ENCODE measurements at places on chromosomes 1 and 21.

- no peak for DNase-seq
Observed at GRCh38 chr21:34642211-34643075, 26.4 kb upstream of the CLIC6 start.

GRCh38 chr1:42923367-42924081 lies 35.1 kb downstream of the SLC2A1 start:
- DNase-seq: no peak

DNA sequence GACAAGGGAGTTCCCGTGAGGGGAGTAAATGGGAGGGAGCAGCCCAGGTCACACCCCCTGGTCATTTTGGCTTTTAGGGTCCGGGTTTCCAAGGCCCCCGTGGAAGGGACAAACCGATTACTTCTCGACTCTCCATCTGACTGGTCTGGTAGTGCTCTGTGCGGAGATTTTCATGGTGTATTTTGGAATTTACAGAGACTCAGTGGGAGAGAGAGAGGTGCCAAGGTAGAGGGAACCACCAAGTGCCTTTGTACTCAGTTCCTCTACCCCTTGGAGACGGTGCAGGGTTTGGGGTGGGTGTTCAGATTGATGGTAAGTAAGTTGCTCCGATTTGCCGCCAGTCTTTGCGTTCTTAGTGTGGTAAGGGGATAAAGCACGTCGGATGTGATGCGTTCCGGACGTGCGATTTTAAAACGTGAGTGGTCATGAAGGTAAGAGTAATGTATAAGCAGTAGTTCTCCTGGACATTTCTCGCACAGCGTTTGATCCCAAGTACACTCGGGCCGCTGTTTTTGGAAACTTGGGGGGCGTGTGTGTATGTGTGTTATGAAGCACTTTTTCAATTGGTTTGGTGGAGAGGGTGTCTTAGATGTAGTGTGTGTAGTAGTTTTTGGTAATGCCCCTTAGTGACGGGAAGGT lies 682 bp downstream of the SUCO start:
- DNase-seq: peak; percentile 58

GRCh38 chr1:27940297-27940696 lies 5.5 kb downstream of the SMPDL3B start:
- DNase-seq: no peak

- DNase-seq: no peak
Observed at GRCh38 chr1:77950873-77951272, 28.0 kb downstream of the FUBP1 start.

DNA sequence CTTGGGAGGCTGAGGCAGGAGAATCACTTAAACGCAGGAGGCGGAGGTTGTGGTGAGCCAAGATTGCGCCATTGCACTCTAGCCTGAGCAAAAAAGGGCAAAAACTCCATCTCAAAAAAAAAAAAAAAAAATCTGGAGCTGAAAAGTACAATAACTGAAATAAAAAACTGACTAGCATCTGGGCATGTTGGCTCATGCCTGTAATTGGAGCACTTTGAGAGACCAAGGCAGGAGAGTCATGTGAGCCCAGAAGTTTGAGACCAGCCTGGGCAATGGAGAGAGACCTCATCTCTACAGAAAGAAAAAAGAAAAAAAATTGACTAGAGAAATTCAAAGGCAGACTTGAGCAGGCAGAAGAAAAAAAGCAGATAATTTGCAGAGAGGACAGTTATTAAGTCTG lies 18.1 kb downstream of the CLDN19 start:
- DNase-seq: no peak

DNA sequence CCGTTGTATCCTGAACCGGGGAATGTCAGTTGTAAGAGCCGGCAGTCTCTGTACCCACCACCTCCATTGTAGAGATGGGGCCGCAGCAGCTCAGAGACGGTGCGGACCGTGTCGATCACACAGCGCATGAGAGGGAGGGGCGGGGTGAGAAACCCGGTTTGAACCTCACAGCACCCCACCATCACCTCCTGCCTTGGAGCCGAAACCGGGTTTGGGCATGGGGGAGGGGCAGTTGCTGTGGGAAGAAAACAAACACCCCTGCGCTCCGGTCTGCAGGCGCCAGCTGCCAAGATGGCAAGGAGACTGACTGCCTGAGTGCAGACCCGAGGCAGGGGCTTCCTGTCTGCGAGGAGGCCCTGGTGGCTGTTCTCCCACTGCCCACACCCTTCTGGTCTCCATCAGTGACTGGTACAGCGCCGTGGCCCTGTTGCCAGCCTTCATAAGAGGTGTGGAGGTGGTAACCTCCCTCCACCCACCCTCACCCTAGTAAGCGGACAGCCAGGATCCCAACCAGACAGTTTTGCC lies 69.2 kb upstream of the SSBP3 start:
- peak; percentile 52 for DNase-seq

DNA sequence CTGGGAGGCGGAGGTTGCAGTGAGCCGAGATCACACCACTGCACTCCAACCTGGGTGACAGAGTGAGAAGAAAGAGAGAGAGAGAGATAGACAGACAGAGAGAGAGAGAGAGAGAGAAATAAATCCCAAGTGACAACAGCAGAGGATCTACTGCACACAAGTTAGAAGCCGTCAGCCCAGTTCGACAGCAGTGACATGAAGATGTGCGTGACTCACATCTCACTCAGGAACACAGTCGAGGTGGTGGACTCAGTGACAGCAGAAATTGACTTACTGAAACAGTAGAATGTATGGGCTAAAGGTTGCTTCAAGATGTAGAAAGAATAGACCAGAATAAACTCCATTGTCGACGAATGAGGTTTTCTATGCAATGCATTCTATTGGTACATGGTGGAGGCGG lies 77.0 kb upstream of the KRTAP19-8 start:
- DNase-seq: no peak

DNA sequence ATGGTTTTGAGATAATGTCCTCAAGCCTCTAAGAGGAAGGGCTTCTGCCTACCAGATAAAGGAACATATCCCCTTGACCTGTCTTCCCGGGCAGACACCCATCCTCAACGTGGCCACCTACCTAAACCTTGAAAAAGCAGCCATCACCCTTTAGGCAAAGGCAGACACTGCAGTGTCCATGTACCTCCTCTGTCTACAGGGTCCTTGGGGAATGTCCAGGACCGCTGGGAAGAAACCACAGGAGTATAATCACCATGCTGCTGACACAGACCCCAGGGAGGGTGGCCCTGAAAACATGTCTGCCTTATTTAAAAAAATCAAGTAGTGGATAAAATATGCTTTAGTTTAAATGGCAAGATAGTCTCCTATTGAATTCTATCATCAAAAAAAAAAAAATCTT lies 16.6 kb downstream of the BCAR3 start:
- no peak for DNase-seq

DNA sequence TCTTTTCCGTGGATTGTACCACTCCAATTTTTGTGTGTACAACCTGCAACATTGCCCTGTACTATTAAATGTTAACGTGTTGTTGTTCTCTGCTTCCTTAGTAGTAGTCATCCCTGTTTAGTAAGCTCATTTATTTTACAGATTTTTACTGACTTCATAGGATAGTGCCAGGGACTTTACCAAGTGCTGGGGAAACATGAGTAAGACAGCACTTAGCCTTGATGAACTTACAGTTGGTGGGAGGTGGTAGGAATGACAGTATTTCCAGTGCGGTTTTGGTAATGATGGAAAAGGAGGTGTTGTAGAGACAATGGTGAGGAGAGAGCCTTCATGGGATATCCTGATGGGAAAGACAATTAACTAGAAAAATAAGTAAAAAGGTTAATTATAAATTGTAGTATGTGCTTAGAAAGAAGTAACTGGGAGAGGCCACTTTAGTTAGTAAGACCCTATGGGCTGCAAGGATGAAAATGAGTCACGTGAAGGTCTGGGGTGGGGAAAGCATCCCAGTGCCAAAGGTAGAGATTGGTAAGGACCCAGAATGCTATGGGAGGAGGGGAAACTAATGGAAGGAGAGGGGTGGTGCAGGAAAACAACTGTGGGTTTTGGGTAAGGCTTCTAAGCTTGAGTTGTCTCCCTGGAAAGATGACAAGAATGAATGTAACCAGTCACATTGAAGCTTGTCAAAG lies 1.7 kb downstream of the RLF start:
- no peak for DNase-seq

DNA sequence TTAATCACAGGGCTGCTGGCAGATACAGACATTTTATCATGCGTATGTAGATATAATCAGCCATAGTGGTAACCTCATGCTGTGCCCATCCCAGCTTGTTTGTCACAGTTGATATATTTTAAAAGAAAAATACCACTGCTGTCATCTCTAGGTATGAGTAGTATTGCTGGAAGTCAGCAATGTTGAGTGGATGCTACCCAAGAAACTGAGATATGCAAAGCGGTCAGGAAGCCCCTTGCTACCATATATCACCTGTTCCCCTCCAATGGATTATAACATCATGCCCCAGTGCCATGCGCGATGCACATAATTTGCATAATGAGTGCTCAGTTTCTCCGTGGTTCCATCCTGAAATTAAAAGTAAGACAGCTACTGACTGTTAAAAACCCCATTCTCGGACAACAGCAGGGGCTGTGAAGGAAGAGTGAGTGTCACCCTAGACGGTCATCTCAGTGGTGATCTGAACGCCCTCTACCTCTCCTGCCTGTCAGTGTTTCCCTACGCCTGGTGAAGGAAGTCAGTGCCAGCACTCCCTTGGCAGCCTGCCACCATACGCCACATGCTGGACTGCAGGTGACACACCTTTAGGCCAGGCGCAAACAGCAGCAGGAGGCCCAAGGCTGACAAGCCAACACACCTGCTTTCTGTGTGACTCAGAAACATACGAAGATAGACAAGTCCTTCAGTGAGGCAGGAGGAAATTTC lies 2.7 kb downstream of the IL10RB start:
- no peak for DNase-seq

- DNase-seq: no peak
Observed at GRCh38 chr1:72018562-72018961, 263.8 kb downstream of the NEGR1 start.

- DNase-seq: no peak
Observed at GRCh38 chr1:84959294-84959693, 37.6 kb downstream of the MCOLN2 start.

DNA sequence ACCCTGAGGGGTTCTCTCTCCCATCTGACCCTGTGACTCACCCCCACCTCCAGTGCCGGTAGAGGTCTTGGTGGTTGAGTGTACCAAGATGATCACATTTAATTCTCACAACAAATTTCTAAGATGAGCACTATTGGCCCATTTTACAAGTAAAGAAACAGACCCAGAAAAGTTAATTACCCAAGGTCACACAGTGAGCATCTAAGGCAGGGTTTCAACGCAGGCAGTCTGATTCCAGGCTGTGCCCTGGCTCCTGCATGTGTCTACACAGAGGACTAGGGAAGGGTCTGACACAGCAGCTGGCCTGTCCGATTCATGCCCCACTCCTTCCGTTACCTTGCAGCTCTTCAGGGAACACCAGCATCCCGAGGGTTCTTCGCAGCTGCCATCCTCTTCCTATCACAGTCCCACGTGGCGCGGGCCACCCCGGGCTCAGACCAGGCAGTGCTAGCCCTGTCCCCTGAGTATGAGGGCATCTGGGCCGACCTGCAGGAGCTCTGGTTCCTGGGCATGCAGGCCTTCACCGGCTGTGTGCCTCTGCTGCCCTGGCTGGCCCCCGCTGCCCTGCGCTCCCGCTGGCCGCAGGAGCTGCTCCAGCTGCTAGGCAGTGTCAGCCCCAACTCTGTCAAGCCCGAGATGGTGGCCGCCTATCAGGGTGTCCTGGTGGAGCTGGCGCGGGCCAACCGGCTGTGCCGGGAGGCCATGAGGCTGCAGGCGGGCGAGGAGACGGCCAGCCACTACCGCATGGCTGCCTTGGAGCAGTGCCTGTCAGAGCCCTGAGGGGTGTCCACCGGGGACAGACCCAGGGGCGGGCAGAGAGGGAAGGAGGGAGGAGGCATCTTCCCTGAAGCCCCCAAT lies 7.5 kb downstream of the NCDN start:
- DNase-seq: no peak

- DNase-seq: no peak
Observed at GRCh38 chr1:244311784-244312532, 139.8 kb downstream of the ADSS2 start.

DNA sequence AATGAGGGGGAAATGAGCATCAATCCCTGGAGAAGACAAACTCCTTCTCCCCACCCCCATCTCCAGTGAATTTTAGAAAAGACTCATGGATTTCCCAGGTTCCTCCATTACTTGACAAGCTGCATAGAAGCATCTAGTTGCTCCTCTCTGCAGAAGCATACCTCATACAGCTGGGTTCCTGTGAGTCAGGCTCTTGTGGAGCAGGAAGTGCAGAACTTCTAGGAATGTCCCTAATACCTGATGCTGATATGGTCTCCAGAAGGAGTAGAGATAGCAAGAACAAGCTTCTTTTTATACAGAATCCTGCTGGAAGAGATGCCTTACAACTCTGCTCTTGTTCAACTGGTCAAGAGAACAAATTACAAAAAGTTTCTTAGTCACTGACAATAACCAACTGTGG lies 105.5 kb downstream of the TNR start:
- no peak for DNase-seq

GRCh38 chr1:38000529-38001455 lies 4.5 kb downstream of the FHL3 start:
- peak; percentile 90 for DNase-seq

GRCh38 chr1:17869815-17870214 lies 114.7 kb downstream of the ACTL8 start:
- no peak for DNase-seq

DNA sequence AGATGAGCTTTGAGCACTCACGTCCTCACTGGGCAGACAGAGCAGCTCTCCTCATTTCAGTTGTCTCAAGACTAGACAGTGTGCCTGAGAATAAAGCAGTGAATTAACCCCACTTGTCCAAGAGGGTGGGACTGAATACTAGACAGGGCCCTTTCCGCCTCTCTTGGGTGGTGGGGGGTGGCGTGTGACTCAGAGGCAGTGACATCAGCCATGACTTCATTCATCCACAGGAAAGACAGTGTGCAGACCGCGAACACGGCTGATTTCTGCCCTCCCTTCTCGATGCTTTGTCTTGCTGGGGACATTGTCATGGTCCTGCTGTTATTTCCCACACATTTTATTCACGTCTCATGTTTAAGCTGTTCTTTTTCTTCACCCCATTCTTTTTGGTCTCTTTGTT lies 64.9 kb downstream of the FGGY start:
- DNase-seq: no peak

DNA sequence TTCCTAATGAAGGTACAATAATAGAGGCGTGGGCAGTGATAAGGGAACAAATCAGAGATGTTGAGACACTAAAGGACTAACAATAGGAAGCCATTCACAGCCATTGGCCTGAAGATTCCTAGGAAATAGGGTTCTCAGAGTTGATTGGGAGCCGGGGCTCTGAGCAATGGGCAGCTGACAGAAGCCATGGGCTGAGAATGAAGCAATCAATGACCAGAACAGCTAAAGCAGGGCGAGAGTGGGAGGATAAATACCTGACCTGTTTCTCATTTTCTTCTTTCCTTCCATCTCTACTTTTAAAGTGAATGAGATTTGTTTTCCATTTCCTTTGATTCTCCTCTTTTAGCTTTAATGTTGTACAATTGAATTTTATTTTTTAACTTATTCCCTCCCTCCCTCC lies 774.7 kb upstream of the ADGRL4 start:
- DNase-seq: no peak

All from umbilical cord (tissue), 2 donors.